ENCODE measurements at places on chromosomes 16 and 17.

DNA sequence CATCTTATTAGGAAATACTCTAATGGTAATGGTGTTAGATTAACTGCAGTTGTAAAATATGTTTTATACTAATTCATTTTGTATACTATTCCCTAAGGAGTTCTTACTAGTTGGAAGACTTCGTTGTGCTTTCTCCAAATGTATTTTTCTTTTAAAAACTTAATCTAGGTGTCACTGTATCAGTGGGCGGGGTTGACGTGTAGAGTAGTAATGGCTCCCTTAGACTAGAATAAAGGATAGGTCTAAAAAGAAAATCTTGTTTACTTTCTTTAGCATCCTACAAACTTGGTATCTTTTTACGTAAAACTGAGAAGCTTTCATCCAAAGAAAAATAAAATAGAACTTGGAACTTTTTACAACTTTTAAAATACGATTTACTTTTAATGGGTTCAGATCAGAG is 55.0 kb upstream of the MRC2 start:
- DNase-seq = no peak

GRCh38 chr17:79406316-79406715 is 204.5 kb downstream of the RBFOX3 start:
- no peak for DNase-seq

GRCh38 chr16:55406651-55407050 is 72.3 kb upstream of the MMP2 start:
- no peak for DNase-seq

DNA sequence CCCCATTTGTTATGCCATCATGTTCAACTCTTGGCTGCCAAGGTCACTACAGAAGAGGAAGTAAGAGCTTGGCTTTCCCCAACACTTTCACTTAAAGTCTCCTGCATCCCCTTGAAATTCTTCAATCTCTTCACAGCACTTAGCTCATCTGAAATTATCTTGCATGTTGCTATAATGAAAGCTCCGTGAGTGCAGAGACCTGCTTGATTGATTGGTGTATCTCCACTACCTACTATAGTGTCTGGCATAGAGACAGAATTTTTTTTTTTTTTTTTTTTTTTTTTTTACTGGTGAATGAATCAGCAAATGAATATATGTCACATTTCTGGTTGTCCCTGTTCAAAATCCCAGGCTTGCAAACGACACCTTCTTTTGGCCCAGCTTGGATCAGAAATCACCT is 1.9 kb upstream of the SDR42E1 start:
- no peak for DNase-seq

GRCh38 chr16:1972490-1972877 is 631 bp downstream of the TBL3 start:
- DNase-seq = no peak

GRCh38 chr17:42980274-42980765 is at the start of gene RUNDC1:
Gene RUNDC1 (plus strand): TSS chr17:42980565. CDS start chr17:42980577, 12 bp downstream.
- peak; percentile 78 for DNase-seq

DNA sequence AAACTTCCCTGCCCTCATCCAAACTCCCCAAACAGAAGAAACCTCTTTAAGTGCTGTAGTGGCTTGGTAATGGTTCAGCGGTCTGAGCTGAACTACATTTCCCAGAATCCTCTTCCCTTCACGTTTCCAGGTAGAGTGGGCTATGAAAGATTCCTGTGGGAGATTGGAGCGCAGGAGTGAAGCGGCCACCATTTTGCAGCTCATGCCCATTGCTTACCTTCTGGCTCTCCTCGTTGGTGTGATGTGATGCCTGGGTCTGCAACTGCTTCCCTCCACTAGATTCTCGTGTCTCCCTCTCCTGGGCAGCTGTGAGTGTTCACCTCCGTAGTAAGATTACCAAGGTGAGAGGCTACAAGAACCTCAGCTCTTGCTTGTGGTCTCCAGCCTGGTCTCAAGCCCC is 82.1 kb downstream of the GPR139 start:
- no peak for DNase-seq

- DNase-seq = no peak
Measured at GRCh38 chr16:18062713-18063112, 273.8 kb downstream of the NPIPA8 start.

- DNase-seq = no peak
Measured at GRCh38 chr17:30495586-30495985, 18.4 kb downstream of the GOSR1 start.

- DNase-seq = no peak
Measured at GRCh38 chr16:50215680-50216079, 50.7 kb upstream of the ADCY7 start.

DNA sequence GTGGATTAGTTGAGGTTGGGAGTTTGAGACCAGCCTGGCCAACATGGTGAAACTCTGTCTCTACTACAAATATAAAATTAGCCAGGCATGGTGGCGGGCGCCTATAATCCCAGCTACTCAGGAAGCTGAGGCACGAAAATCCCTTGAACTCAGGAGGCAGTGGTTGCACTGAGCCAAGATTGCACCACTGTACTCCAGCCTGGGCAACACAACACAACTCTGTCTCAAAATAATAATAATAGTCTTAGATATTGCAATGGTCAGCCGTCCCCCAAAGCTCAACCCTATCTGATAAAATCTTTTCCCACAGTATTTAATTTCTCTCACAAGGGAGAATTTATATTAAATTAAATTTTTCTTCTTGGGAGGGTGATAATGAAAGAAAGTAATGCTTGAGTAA is 169.6 kb downstream of the XYLT1 start:
- no peak for DNase-seq

DNA sequence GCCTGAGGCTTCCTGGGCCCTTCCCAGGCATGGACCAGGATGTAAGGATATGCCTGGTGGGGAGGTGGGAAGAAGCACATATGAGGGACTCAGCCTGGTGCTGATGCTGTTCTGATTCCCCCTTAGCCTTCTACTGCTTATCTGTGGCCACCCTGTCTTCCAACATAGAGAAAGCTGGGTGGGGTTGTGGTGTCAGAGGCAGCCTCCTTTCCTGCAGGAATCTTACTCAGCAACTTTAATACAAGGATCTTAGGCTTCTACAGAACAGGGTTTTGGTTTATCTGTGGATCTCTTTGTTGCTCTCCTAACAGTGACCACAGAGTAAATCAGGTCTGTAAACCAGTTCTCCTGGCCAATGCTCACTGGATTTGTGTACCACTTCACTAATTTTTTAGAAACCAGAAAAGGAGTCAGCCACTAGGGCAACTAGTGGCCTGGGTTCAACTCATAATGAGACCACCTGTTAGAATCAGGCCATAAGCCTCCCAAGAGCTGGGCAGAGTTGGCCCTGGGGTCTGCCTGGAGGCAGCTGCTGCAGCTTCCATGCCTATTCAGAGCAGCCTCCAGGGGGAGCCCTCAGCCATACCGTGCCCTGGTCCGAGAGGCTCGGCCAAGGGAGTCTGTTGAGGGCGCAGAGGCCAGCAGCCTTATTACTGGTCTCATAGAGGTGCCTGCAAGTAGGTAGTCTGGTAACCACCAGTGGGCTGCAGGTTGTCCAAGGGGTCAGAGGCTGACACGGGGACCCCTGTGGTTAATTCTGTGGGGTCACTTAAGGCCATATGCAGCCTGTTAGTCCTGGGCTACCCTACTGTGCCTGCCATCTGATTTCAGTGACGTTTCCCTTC is 7.1 kb downstream of the HAS3 start:
- no peak for DNase-seq

GRCh38 chr16:85231959-85232358 is 119.7 kb upstream of the CIBAR2 start:
- DNase-seq = no peak

GRCh38 chr17:78184868-78185267 is 2.0 kb downstream of the TK1 start:
- DNase-seq = no peak

DNA sequence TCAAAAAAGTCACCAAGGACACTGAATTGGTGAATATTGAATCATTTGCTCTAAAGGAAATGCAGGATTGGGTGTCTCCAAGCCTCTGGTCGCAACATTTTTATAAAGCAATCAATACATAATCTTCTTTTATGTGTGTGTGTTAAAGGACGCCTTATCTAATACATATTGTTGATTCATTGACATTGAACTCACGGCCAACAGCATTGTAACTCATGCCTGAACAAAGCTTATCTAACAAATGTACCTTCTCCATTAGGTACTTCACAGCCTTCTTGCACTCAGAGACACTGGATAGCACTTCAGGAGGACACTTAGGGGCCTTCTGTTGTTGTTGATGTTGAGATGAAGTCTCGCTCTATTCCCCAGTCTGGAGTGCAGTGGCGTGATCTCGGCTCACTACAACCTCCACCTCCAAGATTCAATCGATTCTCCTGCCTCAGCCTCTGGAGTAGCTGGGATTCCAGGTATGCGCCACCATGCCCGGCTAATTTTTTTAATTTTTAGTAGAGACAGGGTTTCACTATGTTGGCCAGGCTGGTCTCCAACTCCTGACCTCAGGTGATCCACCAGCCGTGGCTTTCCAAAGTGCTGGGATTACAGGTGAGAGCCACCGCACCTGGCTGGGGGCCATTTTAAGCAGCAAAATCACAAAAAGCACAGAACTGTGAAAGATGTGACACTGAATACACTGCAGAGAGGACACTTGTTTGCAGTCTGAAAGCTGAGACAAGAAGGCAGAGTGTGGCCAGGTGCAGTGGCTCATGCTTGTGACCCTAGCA is 13.2 kb upstream of the PDXDC1 start:
- no peak for DNase-seq

DNA sequence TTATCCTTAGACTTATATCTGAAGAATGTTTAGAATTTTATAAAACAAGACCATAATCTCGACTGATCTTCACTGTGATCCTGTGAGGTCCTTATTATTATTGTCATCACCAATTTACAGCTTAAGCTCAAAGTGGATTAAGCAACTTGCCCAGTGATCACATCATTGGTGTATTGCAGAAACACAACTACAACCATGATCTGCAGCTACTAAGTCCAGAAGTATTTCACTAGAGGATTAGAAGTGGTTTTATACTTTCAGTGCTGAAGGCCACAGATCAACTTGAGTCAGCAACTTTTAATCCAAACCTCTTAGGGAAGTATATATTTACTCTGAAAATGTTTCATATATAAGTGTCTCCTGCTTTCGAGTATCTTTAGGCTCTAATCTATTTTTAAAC is 624.3 kb upstream of the SOX9 start:
- no peak for DNase-seq

GRCh38 chr17:17466511-17466910 is 10.3 kb upstream of the MED9 start:
- DNase-seq = no peak

GRCh38 chr16:57858635-57859034 is 56.3 kb upstream of the KIFC3 start:
- no peak for DNase-seq

- no peak for DNase-seq
Measured at GRCh38 chr16:67356396-67356795, 29.8 kb downstream of the LRRC36 start.

GRCh38 chr17:45775576-45776011 is 8.5 kb upstream of the CRHR1 start:
- DNase-seq = no peak

GRCh38 chr16:53501216-53501859 is 1.7 kb downstream of the AKTIP start:
- DNase-seq = no peak

All from NCI-H1048 (cell line).